ENCODE measurements at places on chromosomes 1 and 21. TPM values are rescaled to one million over a fixed set of nuclear protein-coding genes. Genes with fewer than 3 reads are reported as not detected.

Gene LRRC71
- 0.27 TPM for total RNA-seq

Gene NHLH1
- total RNA-seq: not detected

Gene SAMD13
- total RNA-seq: 2.0 TPM

Gene SH2D1B
- total RNA-seq: 0.11 TPM

Gene UBE4B
- 80.3 TPM for total RNA-seq

Gene PEAR1
- 7.1 TPM for total RNA-seq

Gene OR13G1
- total RNA-seq: not detected

Gene CD247
- 0.82 TPM for total RNA-seq

Gene SUSD4
- 2.5 TPM for total RNA-seq

Gene FCRL5
- total RNA-seq: not detected

Gene NPPB
- 119 TPM for total RNA-seq

Gene OMA1
- 36.6 TPM for total RNA-seq

All from left ventricle myocardium inferior (tissue), 1 donor.